H9 (cell line): ENCODE measurements at places on chromosomes 4 and X. TPM values are rescaled to one million over a fixed set of nuclear protein-coding genes. Genes with fewer than 3 reads are reported as not detected.
A peak's percentile ranks its signal among the peaks of the same experiment; 100 is the strongest.

ZFYVE28 gene
- 0.98 and 1.2 TPM in 2 replicates for total RNA-seq

DCHS2 gene
- 0.57 and 0.70 TPM in 2 replicates for total RNA-seq

NALF2 gene
- 9.7 and 11.2 TPM in 2 replicates for total RNA-seq

HERC6 gene
- 8.2 and 8.3 TPM in 2 replicates for total RNA-seq

FMR1NB gene
- total RNA-seq, result not detected in 2 replicates

PRRG3 gene
- total RNA-seq, result 2.7 and 4.9 TPM in 2 replicates

SCML1 gene
- total RNA-seq, result 1.3 and 1.6 TPM in 2 replicates

GUCY1A1 gene
- not detected in 2 replicates for total RNA-seq

CTAG1A gene
- not detected in 2 replicates for total RNA-seq

HPGDS gene
- total RNA-seq, result not detected in 2 replicates

TBC1D1 gene
- total RNA-seq, result 101 and 109 TPM in 2 replicates

SCD5 gene
- total RNA-seq, result 0.68 and 0.86 TPM in 2 replicates

PCDH7 gene
- 16.8 and 18.0 TPM in 2 replicates for total RNA-seq

KDR gene
- total RNA-seq, result 48.2 and 51.4 TPM in 2 replicates

CFI gene
- total RNA-seq, result not detected in 2 replicates

ZDHHC15 gene
- 1.9 and 2.7 TPM in 2 replicates for total RNA-seq

- no peak for DNase-seq
Measured at GRCh38 chrX:44036336-44036735, 63.1 kb upstream of the NDP start.

DNA sequence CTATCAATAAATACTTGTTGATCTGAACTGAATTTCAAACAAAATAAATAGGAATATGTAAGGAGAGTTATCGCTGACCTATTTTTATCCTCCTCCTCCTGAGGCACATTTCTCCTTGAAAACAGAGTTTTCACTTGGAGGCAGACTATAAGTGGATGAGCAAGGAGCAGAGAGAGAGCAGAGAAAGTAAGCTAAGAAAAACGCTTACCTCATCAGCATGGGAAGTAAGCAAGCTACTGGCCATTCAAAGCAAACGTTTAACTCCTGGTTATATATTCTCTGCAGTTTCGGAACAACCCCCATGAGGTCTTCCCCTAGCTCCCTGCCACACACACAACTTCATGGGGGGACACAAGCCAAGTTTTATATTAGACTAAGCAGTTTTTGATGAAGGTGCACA, 13.2 kb downstream of the ZDHHC9 start:
- DNase-seq, result no peak

DNA sequence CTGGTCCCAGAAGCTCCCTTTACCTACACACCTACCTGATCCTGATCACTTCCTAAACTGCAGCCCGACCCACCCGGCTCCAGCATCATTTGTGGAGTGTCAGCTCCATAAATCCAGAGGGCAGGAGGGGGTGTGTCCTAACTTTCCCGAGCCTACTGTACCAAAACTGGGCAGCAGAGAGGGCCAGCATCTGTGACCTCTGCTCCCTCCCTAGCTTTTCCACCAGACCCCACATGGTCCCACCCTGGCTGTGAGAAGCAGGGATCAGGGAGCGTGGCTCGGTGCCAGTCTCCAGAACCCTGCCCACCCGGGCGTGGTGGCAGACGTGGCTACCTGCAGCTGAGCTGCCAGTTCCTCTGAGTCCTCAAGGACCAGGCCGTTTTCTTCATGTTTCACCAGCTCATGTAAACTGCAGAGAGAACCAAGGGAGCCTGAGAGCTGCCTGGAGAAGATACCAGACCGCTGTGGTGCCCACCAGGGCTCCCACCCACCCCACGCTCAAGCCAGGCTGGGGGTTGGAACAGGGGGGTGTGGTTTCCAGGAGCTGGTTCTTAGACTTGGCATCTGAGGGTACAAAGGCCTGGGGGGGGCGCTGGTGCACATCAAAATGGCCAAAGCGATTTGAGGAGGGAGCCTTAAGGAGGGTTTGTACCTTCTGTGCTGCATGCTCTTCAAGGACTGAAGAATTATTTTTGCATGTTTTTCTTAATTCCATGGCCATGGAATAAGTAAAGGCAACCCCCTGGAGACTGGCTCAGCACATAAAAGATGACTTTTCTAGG, 76.7 kb upstream of the DRD5 start:
- peak; percentile 52 for DNase-seq

GRCh38 chr4:83149865-83150652, 35.5 kb upstream of the PLAC8 start:
- no peak for DNase-seq

DNA sequence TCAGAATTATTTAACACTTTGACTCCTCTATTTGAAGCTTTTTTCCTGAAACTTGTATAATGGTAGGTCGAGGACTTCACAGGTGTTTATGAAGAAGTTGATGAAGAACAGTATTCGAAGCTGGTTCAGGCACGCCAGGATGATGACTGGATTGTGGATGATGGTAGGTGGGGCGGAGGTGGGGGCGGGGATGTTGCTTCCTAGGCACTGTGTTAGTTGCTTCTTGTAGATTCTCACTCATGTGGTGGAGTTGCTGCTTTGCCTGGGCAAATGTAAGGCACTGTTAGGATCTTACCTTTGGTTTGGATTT, 9.4 kb downstream of the POLA1 start:
- no peak for DNase-seq

GRCh38 chr4:186685767-186686183, 37.9 kb downstream of the FAT1 start:
- no peak for DNase-seq

- DNase-seq, result no peak
Measured at GRCh38 chr4:137663251-137664045, 131.2 kb upstream of the PCDH18 start.

DNA sequence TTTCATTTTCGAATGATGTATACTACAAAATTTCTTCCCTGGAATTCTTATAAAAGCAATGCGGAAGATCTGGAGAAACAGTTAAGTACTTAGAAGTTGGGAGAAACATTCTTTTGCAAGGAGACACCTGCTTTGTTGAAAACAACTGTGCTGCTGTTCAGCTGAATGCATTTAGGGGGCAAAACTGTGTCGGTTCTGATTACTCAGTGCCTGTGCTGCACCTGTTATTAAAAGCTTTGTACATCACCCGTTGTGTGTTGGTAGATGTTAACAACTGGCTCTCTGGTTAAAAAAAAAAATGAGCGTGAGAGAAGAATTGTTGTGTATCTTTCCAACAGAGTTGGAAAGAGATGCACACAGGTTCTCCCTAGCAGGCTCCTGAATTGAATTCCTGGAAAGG, 184.1 kb upstream of the HHIP start:
- DNase-seq, result no peak

- no peak for DNase-seq
Measured at GRCh38 chr4:105102016-105102415, 44.7 kb upstream of the TET2 start.

DNA sequence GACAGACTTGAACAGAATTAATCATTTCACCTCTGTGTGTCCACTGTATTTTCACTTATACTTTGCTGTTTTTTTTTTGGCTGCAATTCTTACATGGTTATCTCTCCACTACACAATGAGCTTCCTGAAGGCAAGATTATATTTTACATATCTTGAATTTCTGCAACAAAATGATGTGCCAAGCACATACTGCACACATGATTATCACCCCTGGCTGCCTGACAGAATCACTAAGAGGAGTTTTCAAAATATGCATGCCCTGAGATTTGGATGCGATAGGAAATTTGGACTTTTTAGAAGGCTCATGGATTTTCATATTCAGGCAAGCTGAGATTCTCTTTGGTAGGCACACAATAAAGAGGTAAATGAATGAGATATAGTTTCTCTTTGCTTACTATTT, 1162.1 kb upstream of the IGFBP7 start:
- no peak for DNase-seq

GRCh38 chrX:21972721-21973120, 32.2 kb downstream of the SMS start:
- DNase-seq, result no peak

GRCh38 chrX:108426262-108426661, 12.0 kb downstream of the COL4A6 start:
- DNase-seq, result peak; percentile 34

DNA sequence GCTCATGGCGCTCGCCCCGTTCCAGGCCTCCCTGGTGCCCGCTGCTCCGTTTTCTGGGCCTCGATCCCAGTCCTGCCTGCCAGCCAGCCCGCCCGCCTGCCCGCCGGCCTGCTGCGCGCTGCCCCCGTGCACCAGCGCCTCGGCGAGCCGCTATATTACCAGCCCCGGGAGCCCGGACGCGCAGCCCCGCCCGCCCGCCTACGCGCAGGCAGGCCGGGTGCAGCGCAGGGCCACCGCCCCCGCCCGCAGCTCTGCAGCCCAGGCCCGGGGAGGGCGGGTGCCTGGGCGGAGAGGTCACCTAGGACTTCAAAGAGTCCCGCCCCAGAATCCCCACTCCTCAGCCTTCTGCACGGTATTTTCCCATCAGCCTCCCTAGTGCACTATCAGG, at the start of gene MAOB:
MAOB (minus strand) TSS at position 157 of the 388 bp plus-strand sequence; CDS start at position 6, 151 bp downstream.
- peak; percentile 45 for DNase-seq

- no peak for DNase-seq
Measured at GRCh38 chr4:6441758-6442157, 30.7 kb downstream of the PPP2R2C start.

- DNase-seq, result no peak
Measured at GRCh38 chr4:151227731-151228130, 49.2 kb upstream of the PRSS48 start.

GRCh38 chrX:115183980-115184379, 5.2 kb upstream of the RBMXL3 start:
- no peak for DNase-seq

- peak; percentile 70 for DNase-seq
Measured at GRCh38 chr4:3369781-3370674, 71.7 kb upstream of the HGFAC start.

DNA sequence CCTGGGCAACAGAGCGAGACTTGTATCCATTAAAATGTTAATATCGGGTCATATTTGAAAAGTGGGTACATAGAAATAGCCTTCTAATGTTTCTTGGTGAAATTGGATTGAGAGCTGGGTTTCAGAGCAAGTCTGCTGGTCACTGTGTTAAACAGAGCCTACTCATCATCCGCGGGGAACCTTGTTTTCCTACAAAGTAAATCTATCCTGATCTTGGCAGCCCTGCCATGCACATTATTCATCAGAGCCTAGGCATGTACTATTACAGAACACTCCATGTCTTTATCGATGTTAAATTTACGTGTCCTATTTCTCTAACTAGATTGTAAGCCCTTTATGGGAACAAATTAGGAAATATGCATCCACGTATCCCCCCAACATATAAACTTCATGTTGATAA, 18.7 kb downstream of the SETD7 start:
- DNase-seq, result no peak

DNA sequence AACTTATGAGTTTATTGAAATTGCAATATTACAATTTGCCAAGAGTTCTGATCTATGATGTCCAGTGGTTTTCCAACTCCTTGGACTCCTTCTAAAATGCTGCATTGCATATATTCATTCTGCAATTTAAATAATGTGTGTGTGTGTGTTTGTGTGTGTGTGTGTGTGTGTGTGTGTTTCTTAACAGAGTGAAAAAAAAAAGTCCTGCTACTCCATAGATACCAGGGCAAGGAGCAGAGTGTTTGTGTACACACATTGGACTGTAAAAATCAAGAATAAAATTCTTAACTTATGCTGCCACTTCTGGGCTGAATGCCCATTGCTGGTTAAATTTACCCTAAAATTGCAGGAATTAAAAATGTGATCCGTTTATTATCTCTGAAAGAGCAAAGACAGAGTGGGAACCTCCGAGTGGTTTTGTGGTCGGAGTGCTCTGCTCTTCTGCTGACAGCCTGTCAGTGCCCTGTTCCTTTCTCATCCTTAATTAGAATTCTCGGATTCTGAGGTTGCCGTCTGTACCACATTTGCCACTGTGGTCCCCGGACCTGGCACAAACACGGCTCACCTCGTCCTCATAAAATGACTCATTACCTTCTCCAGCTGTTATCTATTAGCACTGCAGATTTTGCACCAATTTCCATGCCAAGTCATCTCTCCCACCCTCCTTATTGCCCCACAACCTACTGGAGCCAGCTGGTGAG, 355.5 kb downstream of the KCNIP4 start:
- DNase-seq, result no peak

- no peak for DNase-seq
Measured at GRCh38 chr4:168860827-168861226, 149.2 kb downstream of the CBR4 start.

- no peak for DNase-seq
Measured at GRCh38 chr4:143302536-143302935, 34.1 kb upstream of the GAB1 start.

DNA sequence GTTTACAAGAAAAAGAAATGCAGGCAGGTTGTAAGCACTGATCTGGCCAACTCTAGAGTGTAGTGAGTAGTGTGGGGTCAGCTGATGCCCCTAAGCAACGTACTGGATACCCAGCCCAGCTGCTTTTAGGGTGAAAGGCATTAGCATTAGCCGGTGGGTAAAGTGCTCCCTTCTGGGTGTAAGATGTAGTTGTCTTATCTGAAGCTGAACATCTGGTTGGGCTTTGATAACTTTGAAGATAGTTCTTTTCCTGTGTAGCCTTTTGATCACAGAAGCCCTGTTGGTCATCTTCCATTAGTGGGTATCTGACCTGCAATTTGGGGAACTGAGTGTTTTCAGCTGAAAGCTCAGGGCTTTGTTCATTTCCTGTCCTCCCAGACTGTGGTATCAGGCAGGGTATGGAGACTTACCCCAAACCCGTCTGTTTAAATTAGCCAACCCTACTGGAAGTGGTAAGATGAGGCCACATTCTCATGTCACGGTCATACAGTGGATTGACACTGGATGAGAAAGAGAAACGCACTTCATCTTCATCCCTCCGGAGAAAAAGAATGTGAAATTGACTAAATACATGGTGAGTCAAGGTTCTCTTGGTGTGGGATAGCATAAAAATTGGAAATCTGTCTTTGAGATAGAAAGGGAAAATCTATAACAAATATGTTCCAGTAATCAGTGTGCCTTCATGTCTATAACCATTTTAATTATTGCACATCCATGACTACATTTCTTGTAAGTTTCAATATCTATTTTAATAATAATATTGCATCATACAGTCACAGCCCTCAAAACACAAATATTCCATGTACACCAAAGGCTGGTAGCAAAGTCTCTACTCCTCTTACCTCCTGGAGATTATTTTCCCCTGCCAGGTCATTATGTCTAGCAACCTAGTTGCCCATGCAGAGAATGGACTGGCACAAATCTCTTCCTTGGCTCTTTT, 8.7 kb downstream of the RHOH start:
- DNase-seq, result no peak

- no peak for DNase-seq
Measured at GRCh38 chrX:17040711-17041110, 94.3 kb downstream of the REPS2 start.

- DNase-seq, result no peak
Measured at GRCh38 chrX:126799059-126799458, 20.5 kb upstream of the PRR32 start.

- no peak for DNase-seq
Measured at GRCh38 chrX:128396601-128397000, 344.4 kb upstream of the ACTRT1 start.

GRCh38 chr4:100287534-100287933, 97.3 kb upstream of the DDIT4L start:
- DNase-seq, result no peak

- DNase-seq, result no peak
Measured at GRCh38 chr4:70994069-70994366, 569 bp downstream of the DCK start.

DNA sequence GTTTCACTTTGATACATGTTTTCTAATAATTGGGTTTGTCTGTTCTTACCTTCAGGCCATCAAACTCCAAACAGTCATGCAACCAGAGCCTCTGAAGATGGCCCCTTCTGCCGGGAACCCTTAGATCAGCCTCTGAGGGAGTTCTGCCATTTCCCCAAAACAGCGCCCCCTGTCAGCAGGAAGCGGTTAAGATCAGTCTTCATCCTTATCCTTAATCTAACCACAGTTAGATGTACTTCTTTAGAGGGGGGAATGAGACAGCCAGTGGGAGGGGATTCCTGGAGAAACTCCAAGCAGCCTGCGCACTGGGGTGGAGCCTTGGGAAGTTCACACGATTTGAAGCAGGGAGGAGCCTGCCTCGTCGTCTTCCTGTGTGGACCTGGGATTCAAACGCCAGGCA, 185.4 kb downstream of the INPP4B start:
- peak; percentile 26 for DNase-seq
